Uterus (tissue), 4 donors: ENCODE measurements at places on chromosomes 6 and 20. TPM values are rescaled to one million over a fixed set of nuclear protein-coding genes. Genes with fewer than 3 reads are reported as not detected.
A peak's percentile ranks its signal among the peaks of the same experiment; 100 is the strongest.

The MRPS18B gene
- 45.5 TPM for total RNA-seq

The OPN5 gene
- not detected for total RNA-seq

The C6orf118 gene
- total RNA-seq, result 2.8 TPM

The SYNDIG1 gene
- 2.8 TPM for total RNA-seq

The VSTM2L gene
- total RNA-seq, result 0.95 TPM

The PPP1R3G gene
- total RNA-seq, result 3.0 TPM

The STMND1 gene
- not detected for total RNA-seq

The CDH26 gene
- 0.76 TPM for total RNA-seq

The LRRN4 gene
- total RNA-seq, result not detected

The SGK2 gene
- 2.4 TPM for total RNA-seq

The FERMT1 gene
- total RNA-seq, result under 0.01 TPM

- H3K27ac ChIP-seq, result no peak overlapping the region
- DNase-seq, result no peak
- no peak overlapping the region for H3K4me3 ChIP-seq
- no peaks in the 10 kb centered on the region for H3K36me3 ChIP-seq
- H3K27me3 ChIP-seq, result no peaks in the 10 kb centered on the region
- H3K4me1 ChIP-seq, result no peaks in the 10 kb centered on the region
These were observed 45.4 kb upstream of the NKX2-2 start for GRCh38 chr20:21559305-21559704.

DNA sequence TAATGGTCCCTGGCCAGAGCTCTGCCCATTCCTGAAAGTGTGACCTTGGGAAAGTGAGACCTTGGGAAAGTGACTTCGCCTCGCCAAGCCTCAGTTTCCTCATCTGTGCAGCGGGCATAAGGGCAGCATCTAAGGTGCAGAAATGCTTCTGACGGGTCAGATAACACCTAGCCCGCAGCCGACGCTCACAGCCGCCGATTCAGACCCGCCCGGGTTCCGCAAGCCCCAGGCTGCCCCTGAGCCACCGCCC lies 486 bp downstream of the FKBP1A start:
- peak overlapping the region; percentile 88 for H3K27ac ChIP-seq
- DNase-seq, result no peak
- peaks cover 5% of the 10 kb centered on the region for H3K4me1 ChIP-seq
- no peaks in the 10 kb centered on the region for H3K27me3 ChIP-seq
- no peaks in the 10 kb centered on the region for H3K36me3 ChIP-seq

GRCh38 chr6:91291071-91291470 lies 704.2 kb upstream of the MAP3K7 start:
- no peaks in the 10 kb centered on the region for H3K4me1 ChIP-seq
- H3K4me3 ChIP-seq, result no peak overlapping the region
- no peaks in the 10 kb centered on the region for H3K36me3 ChIP-seq
- DNase-seq, result no peak

DNA sequence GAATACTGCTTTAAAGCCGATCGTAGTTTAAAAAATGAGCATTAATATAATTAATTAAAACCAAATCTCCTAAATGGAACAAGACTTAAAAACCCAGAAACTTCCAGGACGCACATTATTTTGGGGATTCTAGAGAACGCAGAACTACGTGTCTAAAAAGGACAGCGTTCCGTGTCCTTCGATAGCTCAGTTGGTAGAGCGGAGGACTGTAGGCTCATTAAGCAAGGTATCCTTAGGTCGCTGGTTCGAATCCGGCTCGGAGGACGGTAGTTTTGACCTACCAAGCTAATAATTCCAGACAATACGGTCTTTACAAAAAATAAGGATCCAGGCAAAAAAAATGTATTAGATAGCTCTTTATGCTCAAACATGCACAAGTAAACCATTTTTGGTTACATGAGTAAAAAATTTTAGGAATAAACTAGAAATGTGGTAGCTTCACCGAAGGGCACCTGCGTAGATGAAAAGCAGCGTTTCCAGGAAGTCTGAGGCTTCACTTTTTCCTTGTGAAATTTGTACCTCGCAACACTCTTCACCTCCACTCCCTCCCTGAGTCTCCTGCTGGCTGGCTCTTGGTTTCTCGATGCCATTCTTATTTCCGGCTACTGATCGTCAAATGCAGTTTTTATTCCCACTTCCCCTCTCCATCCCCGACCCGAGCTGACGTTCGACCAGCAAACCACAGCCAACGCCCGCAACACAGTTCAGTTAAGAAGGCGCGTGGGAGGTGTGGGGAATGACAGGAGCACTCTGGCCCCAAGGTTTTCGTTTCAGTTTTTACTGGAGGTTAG lies 19.6 kb upstream of the ABT1 start:
- peaks cover 24% of the 10 kb centered on the region for H3K27me3 ChIP-seq
- no peaks in the 10 kb centered on the region for H3K36me3 ChIP-seq
- no peaks in the 10 kb centered on the region for H3K4me1 ChIP-seq
- H3K4me3 ChIP-seq, result no peak overlapping the region
- no peak for DNase-seq
- no peak overlapping the region for H3K27ac ChIP-seq

GRCh38 chr20:8527998-8528723 lies 396.1 kb downstream of the PLCB1 start:
- no peaks in the 10 kb centered on the region for H3K27me3 ChIP-seq
- no peak overlapping the region for H3K27ac ChIP-seq
- H3K36me3 ChIP-seq, result no peaks in the 10 kb centered on the region
- H3K4me3 ChIP-seq, result no peak overlapping the region

DNA sequence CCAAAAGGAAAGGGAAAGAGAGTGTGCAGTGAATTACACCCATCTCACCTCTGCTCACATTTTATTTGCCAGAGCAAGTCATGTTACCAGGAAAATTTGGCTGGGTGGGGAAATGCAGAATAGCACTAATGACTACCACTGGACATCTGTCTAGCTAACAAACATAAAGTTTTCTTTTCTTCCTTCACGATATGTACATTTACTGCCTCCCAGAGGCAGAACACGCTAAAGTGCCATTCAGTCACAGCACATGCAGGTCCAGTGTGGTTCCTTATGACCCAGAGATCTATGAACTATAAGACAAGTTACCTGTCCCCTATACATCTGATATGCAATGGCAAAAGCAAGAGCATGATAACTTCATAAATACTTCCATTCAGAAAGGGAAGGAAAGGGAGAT lies 194.1 kb downstream of the OGFRL1 start:
- no peaks in the 10 kb centered on the region for H3K4me1 ChIP-seq
- no peaks in the 10 kb centered on the region for H3K36me3 ChIP-seq
- H3K4me3 ChIP-seq, result no peak overlapping the region
- H3K27ac ChIP-seq, result no peak overlapping the region
- no peaks in the 10 kb centered on the region for H3K27me3 ChIP-seq

GRCh38 chr6:82840571-82840970 lies 225.1 kb downstream of the UBE3D start:
- no peaks in the 10 kb centered on the region for H3K4me1 ChIP-seq
- H3K36me3 ChIP-seq, result no peaks in the 10 kb centered on the region
- DNase-seq, result no peak
- H3K27me3 ChIP-seq, result no peaks in the 10 kb centered on the region
- no peak overlapping the region for H3K27ac ChIP-seq
- no peak overlapping the region for H3K4me3 ChIP-seq

GRCh38 chr6:42339991-42340401 lies 111.7 kb downstream of the TRERF1 start:
- no peak overlapping the region for H3K27ac ChIP-seq
- no peaks in the 10 kb centered on the region for H3K27me3 ChIP-seq
- no peaks in the 10 kb centered on the region for H3K4me1 ChIP-seq
- DNase-seq, result no peak
- H3K36me3 ChIP-seq, result no peaks in the 10 kb centered on the region
- H3K4me3 ChIP-seq, result no peak overlapping the region

GRCh38 chr6:79544299-79544927 lies 7.2 kb upstream of the LCA5 start:
- no peaks in the 10 kb centered on the region for H3K27me3 ChIP-seq
- H3K4me1 ChIP-seq, result peaks cover 1% of the 10 kb centered on the region
- peak overlapping the region; percentile 77 for H3K27ac ChIP-seq
- no peaks in the 10 kb centered on the region for H3K36me3 ChIP-seq

GRCh38 chr6:12348530-12349511 lies 58.7 kb downstream of the EDN1 start:
- H3K27me3 ChIP-seq, result no peaks in the 10 kb centered on the region
- H3K4me1 ChIP-seq, result no peaks in the 10 kb centered on the region
- H3K4me3 ChIP-seq, result no peak overlapping the region
- no peak for DNase-seq
- H3K27ac ChIP-seq, result no peak overlapping the region

GRCh38 chr20:4014031-4014474 lies 1.3 kb downstream of the RNF24 start:
- no peaks in the 10 kb centered on the region for H3K27me3 ChIP-seq
- peak; percentile 55 for DNase-seq
- no peak overlapping the region for H3K4me3 ChIP-seq
- H3K27ac ChIP-seq, result peak overlapping the region; percentile 87
- H3K4me1 ChIP-seq, result no peaks in the 10 kb centered on the region
- H3K36me3 ChIP-seq, result no peaks in the 10 kb centered on the region

- H3K4me1 ChIP-seq, result no peaks in the 10 kb centered on the region
- DNase-seq, result no peak
- no peaks in the 10 kb centered on the region for H3K27me3 ChIP-seq
- no peak overlapping the region for H3K27ac ChIP-seq
These were observed 17.8 kb upstream of the FNDC1 start for GRCh38 chr6:159151266-159151855.

DNA sequence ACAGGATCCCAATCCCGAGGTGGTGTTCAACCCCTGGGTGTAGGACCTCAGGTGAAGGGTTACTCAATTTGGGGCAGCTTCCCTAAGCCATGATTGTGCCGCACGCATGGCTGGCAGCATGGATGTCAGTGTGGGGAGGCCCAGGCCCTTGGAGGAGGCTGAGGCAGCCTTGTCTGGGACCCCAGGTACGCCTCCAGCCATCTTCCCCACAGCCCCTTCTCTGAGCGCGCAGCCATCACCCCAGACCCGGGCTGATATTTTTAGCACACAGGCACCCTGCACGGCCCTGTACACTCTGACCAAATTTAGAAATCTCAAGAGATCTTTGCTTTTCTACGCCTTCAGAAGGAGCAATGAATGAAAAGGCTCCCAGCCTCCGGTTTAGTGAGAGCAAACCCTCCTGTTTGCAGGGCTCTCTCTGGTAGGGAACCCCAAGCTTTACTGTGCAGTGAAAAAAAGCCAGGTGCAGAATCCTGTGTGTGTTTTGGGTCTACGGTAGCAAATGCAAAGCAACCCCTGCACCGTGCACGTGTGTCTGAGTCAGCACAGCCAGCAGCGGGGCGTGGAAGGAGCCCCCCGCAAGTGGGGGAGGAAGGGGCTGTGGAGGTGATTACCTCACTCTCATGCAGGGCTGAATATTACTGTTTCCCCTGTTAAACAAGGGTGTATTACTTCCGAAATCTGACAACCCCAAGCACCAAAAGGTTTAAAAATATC lies 44.3 kb downstream of the CTCFL start:
- H3K27me3 ChIP-seq, result no peaks in the 10 kb centered on the region
- peak overlapping the region; percentile 28 for H3K27ac ChIP-seq
- no peak for DNase-seq

DNA sequence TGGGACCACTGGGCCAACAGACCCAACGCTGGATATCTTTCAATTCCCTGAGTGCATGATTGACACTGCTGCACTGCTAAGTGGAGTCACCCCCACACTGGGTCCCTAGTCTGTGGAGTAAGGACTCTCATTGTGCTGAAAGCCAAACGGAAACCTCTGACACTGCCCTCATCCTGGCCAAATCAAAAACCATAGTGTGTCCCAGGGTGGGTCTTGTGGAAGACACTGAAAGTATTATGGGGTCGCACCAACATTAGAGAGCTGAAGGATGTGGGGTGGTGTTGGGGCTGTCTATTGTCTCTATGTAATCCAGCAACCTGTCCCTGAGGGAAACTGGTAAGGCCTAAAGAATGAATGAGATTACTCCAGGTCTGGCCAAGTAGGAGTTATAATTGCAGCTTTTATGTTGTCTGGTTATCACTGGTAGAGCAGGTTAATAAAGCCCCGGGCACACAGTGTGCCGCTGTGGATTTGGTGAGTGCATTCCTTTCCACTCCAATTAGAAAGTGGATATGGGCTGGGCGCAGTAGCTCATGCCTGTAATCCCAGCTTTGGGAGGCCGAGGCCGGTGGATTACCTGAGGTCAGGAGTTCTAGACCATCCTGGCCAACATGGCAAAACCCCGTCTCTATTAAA lies 57.9 kb downstream of the HLA-A start:
- no peak for DNase-seq
- H3K36me3 ChIP-seq, result no peaks in the 10 kb centered on the region
- H3K27me3 ChIP-seq, result no peaks in the 10 kb centered on the region
- no peak overlapping the region for H3K4me3 ChIP-seq
- no peak overlapping the region for H3K27ac ChIP-seq
- no peaks in the 10 kb centered on the region for H3K4me1 ChIP-seq

GRCh38 chr6:143160015-143160414 lies 99.3 kb downstream of the AIG1 start:
- no peak overlapping the region for H3K4me3 ChIP-seq
- no peaks in the 10 kb centered on the region for H3K36me3 ChIP-seq
- no peak for DNase-seq
- H3K27me3 ChIP-seq, result no peaks in the 10 kb centered on the region
- no peak overlapping the region for H3K27ac ChIP-seq
- H3K4me1 ChIP-seq, result no peaks in the 10 kb centered on the region

GRCh38 chr6:3343089-3343883 lies 84.5 kb downstream of the PSMG4 start:
- H3K36me3 ChIP-seq, result no peaks in the 10 kb centered on the region
- H3K4me1 ChIP-seq, result no peaks in the 10 kb centered on the region
- no peak overlapping the region for H3K4me3 ChIP-seq
- H3K27me3 ChIP-seq, result no peaks in the 10 kb centered on the region

- H3K36me3 ChIP-seq, result no peaks in the 10 kb centered on the region
- no peaks in the 10 kb centered on the region for H3K27me3 ChIP-seq
- H3K4me1 ChIP-seq, result no peaks in the 10 kb centered on the region
- no peak overlapping the region for H3K4me3 ChIP-seq
These were observed 27.6 kb upstream of the CDKN1A start for GRCh38 chr6:36650848-36651478.

- no peaks in the 10 kb centered on the region for H3K4me1 ChIP-seq
- no peak overlapping the region for H3K4me3 ChIP-seq
- H3K27me3 ChIP-seq, result no peaks in the 10 kb centered on the region
- H3K27ac ChIP-seq, result no peak overlapping the region
These were observed 3.3 kb downstream of the ZSWIM3 start for GRCh38 chr20:45860560-45861220.

GRCh38 chr20:41057999-41058673 lies 29.5 kb downstream of the TOP1 start:
- no peak for DNase-seq
- no peaks in the 10 kb centered on the region for H3K27me3 ChIP-seq
- no peak overlapping the region for H3K4me3 ChIP-seq

DNA sequence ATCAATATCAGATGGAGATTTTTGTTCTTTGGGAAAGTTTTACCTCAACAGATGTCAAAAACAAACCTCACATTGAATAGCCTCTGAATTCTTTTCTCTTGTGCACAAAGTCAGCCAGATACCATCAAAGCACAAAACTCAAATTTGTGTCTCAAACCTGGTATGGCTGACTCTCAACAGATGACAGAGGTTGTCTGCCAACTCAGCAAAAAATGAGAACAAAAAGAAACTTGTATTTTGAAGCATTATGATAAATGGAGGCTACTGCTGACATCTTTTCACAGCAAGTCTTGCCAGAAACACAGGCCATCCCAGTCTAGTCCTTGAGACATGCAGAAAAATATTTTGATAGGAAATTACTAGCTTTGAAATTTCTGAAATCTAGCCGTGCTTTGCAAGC lies 79.8 kb downstream of the KIF16B start:
- no peaks in the 10 kb centered on the region for H3K27me3 ChIP-seq
- H3K27ac ChIP-seq, result no peak overlapping the region
- no peak overlapping the region for H3K4me3 ChIP-seq
- H3K4me1 ChIP-seq, result no peaks in the 10 kb centered on the region
- no peaks in the 10 kb centered on the region for H3K36me3 ChIP-seq

- H3K4me3 ChIP-seq, result no peak overlapping the region
- H3K27me3 ChIP-seq, result no peaks in the 10 kb centered on the region
- no peak overlapping the region for H3K27ac ChIP-seq
- H3K4me1 ChIP-seq, result no peaks in the 10 kb centered on the region
- DNase-seq, result no peak
These were observed 644.3 kb downstream of the HDGFL1 start for GRCh38 chr6:23213651-23214050.
